Chondrocyte (in vitro differentiated cells): ENCODE measurements at places on chromosomes 3 and 15.

GRCh38 chr3:156604642-156605144, 49.8 kb upstream of the SSR3 start:
- DNase-seq: no peak

GRCh38 chr15:80379693-80380092, 24.5 kb upstream of the ARNT2 start:
- no peak for DNase-seq

GRCh38 chr3:45907769-45908705, 21.7 kb downstream of the CCR9 start:
- DNase-seq: no peak

DNA sequence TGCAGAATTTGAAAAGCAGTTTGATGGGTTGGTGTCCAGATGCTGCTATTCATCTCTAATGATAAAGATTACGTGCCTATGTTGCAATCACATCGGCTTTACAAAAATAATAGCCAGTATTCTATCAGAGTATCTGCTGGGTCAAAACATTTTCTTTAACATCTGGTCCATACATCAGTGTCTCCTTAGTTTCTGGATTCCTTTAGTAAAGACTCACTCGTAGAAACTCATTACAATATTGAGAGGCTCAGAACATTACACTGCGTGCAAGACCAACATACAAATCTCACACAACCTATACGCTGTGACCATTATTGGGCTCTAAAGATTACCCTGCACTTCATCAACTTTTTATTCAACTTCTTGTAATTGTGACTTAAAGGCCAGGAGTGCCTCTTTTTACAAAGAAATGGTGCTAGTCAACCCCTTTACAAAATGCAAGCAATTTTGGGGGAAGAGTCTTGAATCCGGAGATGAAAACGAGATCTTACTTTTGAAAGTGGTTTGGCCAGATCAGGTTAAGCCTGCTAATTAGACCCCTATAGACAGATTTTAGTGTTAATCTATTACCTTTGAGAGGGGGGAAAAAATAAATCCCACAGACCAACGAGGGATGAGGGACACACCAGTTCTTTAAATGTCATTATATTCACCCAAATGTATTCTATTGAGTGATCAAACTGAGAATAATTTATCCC, 2.9 kb downstream of the TRA2B start:
- DNase-seq: no peak

- no peak for DNase-seq
Measured at GRCh38 chr3:173411375-173411973, 13.9 kb downstream of the NLGN1 start.

GRCh38 chr15:25172691-25173090, 217.9 kb downstream of the SNRPN start:
- peak; percentile 64 for DNase-seq

DNA sequence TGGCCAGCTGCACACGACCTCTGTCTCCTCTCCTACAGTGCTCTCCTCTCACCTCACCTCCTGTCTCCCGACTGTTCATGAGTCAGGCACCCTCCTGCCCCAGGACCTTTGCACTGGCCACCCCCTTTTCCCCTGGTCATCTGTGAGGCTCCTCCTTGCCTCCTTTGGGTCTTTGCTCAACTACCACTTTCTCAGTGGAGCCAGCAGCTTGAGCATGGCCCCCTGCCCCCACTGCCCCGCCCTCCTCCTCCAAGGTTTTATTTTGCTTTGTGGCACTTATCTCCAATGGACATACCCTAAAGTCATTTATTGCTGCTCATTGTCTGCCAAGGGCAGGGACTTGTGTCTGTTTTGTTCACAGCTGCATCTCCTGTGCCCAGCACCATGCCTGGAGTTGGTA, 64.3 kb downstream of the MGLL start:
- DNase-seq: no peak

DNA sequence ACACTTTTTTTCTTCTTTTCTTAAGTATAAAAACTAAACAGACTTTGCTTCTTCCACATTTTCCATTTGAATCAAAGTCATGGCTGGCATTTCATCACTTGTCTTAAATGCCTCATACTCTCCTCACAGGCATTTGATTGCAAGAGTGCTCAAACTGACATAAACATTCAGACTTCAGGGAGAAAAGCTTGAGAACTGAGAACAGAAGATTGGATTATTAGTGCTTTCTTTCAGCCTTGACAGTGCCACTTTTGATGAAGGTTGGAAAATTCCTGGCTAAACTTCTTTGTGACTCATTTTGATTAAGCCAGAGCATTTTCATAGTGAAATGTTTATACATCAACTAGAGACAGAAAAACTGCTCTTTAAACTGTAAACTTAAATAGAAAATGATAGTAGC, 544.4 kb downstream of the DIPK2A start:
- DNase-seq: no peak

DNA sequence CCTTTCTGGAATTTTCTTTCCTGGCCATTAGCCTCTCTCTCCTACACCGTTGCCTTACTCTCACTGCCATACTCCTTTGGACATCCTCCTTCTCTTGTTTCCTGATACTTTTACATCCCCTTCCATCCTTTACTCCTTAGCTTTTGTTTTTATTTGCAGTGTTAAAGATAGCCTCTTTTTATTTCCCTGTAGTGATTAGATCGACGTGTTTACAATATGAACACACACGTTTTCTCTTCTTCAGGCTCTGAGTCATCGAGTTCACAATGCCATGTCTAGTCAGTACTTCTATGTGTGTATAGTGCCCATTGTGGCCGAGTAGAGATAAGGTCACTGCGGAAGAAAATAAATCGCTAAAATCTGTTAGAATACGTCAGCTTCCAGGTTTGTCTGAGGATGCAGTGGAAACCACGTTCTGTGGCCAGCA, 208.5 kb downstream of the LPP start:
- DNase-seq: no peak

DNA sequence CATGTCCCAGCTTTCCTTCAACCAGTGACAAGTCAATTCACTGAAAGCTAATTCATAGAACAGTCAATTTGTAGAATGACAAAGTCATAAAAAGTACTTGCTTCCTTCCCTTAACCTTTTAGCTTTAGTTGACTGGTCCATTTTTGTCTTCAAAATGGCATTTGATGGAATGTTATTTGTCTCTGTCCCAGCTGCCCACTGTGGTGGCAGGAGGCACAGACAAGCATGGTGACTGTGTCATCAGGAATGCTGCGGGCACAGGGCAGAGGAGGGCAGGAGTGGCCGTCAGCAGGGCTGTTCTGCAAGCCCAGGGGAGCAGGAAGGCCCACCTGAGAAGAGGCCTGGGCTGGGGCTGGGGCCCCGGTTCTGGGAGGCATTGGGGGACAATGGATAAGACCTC, 10.0 kb downstream of the IQSEC1 start:
- no peak for DNase-seq

- no peak for DNase-seq
Measured at GRCh38 chr3:161568671-161569070, 72.1 kb downstream of the OTOL1 start.

DNA sequence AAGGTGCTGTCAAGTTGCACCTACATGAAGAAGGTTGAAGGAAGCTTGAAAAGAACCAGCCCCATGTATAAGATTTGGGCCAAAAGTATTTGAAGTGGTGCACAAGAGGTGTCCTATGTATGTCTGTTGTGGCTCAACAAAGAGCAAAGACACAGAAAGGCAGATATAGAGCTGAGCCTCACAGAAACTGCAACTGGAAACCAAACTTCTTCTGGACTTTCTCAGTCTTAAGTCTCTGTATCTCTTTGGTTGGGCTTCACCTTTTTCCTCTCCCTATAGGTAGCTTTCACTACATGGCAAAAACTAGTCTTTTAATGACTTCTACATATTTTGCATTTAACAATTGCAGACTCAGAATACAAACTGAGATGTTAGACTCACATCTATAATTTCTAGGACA, 8.8 kb upstream of the CMC1 start:
- no peak for DNase-seq

- no peak for DNase-seq
Measured at GRCh38 chr3:194294895-194295214, 56.3 kb downstream of the CPN2 start.

- DNase-seq: no peak
Measured at GRCh38 chr15:62482785-62483429, 317.8 kb upstream of the C2CD4B start.

GRCh38 chr3:98617841-98618240, 24.4 kb upstream of the CPOX start:
- DNase-seq: no peak

GRCh38 chr3:171038342-171038741, 11.8 kb upstream of the SLC2A2 start:
- no peak for DNase-seq

GRCh38 chr15:31065824-31066223, 35.7 kb downstream of the TRPM1 start:
- no peak for DNase-seq

- no peak for DNase-seq
Measured at GRCh38 chr3:143265501-143266070, 146.0 kb downstream of the CHST2 start.

DNA sequence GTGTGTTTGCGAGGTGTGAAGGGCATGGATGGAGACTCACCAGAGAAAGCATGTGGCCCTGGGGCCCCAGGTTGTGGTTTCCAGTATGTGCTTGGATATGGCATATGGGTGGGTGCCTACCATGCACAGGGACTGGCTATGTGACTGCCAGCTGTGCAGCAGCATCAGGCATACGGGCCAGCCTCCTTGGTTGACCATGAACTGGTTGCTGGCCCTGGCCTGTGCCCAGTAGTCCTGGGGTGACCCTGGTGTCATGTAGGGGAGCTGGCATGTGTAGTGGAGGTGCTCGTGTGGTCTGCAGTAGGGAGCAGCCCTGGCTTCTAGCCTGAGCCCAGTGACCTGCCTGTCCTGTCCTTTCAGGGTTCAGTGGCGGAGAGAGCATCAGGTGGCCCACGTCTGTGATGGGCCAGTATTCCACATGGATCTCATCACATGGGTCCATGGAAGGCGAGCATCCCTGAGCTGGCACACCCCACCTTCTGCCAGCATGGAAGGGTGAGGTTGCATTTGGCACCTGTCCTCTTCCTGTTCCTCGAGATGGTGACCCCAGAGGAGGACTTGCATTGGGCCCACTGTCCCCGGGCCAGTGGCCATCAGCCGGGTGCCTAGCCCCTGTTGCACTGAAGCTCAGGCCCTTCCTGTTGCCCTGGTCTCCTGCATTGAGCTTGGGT, 228.9 kb downstream of the SNRPN start:
- peak; percentile 70 for DNase-seq

- no peak for DNase-seq
Measured at GRCh38 chr15:51774916-51775315, 23.5 kb downstream of the TMOD2 start.

DNA sequence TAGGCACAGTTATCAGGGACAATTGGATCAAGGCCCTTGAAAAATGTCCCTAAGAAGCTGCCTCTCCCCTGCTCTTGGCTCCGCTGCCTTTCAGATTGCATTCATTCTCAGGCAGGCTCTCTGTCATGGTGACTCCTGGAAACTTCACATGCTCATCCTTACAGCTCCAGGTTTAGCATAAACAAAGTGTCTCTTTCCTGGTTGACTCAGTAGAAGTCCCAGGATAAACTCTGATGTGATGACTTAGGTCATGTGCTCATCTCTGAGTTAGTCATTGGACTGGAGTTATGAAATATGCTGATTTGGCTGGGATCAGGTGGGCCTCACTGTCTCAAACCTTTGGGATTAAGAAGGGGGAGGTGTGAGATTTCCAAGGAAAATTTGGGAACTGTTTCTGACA, 243.8 kb downstream of the ZNF621 start:
- no peak for DNase-seq

- no peak for DNase-seq
Measured at GRCh38 chr15:69395991-69396390, 18.2 kb upstream of the KIF23 start.

- no peak for DNase-seq
Measured at GRCh38 chr15:41891226-41891625, 2.6 kb downstream of the SPTBN5 start.

DNA sequence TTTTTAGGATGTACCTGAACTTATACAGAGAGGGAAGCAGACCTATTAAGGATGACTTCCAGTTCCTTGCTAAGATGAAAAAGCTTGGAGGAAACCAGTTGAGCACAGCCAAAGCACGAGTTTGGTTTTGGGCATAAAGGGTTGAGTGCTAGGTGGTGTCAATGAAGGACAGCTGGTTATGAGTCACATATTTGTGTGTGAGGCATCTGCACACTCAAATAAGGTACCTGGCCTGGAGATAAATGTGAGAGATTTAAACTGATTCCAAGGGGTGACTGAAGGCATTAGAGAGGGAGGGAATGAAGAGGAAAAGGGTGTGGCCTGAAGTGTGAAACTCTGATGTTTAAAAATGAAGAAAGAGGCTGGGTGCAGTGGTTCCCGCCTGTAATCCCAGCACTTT, 486.7 kb downstream of the DIPK2A start:
- no peak for DNase-seq

DNA sequence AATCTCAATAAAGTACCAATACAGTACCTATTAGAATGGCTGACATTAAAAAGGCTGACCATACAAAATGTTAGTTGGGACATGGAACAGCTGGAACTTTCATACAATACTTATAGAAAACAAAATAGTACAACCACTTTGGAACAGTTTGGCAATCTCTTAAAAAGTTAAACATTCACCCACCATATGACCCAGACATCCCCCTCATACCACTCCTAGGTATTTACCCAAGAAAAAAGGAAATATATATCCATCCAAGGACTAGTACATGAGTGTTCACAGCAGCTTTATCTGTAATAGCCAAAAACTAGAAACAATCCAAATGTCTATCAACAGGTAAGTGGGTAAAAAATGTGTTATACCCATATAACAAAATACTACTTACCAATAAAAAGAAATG, 25.2 kb upstream of the ARF4 start:
- no peak for DNase-seq

- no peak for DNase-seq
Measured at GRCh38 chr3:124886168-124887056, 753 bp downstream of the ITGB5 start.

DNA sequence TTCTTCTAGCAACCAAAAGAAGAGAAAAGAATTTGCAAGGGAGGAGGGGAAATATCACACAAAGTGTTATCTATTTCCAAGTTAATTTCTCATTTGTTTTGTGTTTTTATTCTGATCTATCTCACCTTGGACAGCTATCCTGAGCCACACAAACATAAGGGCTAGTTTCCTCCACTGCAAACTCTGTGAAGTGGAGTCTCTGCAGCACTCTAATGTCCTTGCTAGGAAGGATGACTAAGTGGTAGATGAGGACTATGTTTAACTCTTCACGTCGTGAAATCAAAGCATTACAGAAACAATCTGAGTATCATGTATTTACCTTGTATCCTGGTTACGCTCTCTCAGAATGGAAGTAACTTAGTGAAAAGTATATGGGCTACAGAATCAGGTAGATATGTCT, 33.9 kb upstream of the CHRM5 start:
- DNase-seq: no peak

DNA sequence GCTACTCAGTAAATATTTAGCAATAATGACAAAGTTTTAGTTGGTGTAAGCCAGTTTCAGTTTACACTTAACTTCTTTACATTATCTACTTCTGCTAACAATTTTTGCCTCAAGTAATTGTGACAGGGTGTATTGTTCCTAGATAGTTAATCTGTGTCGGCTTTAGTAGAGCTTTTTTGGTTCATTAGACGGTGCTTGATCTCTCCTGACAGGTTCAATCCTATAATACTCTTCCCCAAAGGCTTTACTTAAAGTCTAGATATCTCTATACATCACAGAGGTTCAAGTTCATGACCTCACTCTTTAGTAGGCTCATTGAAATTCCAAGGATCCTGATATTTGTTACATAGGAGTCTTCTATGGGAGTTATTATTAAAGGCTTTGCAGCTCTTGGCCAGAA, 365.6 kb upstream of the DPPA4 start:
- DNase-seq: no peak

GRCh38 chr3:138877226-138877625, 42.5 kb upstream of the PIK3CB start:
- DNase-seq: no peak

- no peak for DNase-seq
Measured at GRCh38 chr3:134597390-134597970, 53.3 kb downstream of the KY start.

- no peak for DNase-seq
Measured at GRCh38 chr3:142904639-142905436, 16.0 kb upstream of the PCOLCE2 start.
